Suppressor macrophage (primary cell): ENCODE measurements at places on chromosomes 6 and 20.

- no peak for DNase-seq
Measured at GRCh38 chr20:57215826-57216471, 50.5 kb downstream of the BMP7 start.

GRCh38 chr6:106510090-106510970, 119.0 kb downstream of the RTN4IP1 start:
- peak; percentile 74 for DNase-seq

- no peak for DNase-seq
Measured at GRCh38 chr6:163253556-163254213, 160.8 kb upstream of the QKI start.

- no peak for DNase-seq
Measured at GRCh38 chr20:31713312-31714273, 9.1 kb downstream of the BCL2L1 start.

DNA sequence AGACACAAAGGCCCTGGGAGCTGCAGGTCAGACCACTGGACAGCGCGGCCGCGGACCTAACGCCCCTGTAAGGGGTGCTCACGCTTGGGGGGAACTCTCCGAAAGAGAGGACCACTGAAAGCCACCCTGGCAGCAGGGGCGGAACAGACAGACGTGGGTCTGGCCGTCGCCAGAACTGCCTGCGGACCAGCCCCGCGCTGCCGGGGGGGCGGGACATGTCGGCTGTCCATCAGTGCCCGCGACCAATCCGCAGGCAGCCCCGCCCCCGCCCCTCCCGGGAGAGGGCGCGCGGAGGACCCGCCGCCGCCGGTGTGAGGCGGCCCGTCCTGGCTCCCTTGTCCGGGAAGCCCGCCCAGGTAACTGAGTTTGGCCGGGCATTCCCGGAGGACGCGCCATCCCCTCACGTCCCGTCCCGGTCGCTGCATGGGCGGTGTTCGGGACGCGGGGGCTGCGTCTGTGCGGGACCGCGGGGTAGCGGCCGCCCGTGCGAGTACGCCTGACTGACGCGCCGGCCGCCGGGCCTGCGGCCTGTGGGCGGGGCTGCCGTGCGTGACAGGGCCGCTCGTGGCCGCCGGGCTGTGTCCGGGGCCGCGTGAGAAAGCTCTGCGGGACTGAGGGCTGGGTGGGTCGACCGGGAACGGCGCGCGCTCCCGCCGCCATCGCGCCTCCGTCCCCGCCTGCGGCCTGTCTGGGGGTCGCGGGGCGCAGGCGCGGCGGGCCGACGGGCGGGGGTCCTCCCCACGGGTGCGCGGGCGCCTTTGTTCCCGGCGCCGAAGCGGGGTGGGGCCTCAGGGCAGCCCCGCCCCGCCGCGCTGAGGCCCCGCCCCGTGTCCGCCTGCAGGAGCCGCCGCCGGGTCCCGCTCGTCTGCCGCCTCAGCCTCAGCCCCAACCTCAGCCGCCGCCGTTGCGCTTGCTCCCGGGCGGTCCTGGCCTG, at the start of gene PLCG1:
PLCG1 (plus strand) TSS at position 864 of the 934 bp plus-strand sequence. CDS start 99 bp downstream, outside the sequence.
- DNase-seq = peak; percentile 93

GRCh38 chr20:48066246-48066645, 281.0 kb upstream of the SULF2 start:
- DNase-seq = no peak

- no peak for DNase-seq
Measured at GRCh38 chr6:157721426-157721825, 101.6 kb upstream of the SNX9 start.

GRCh38 chr6:124028117-124028516, 224.5 kb downstream of the NKAIN2 start:
- DNase-seq = no peak

GRCh38 chr6:143941852-143942627, 66.0 kb downstream of the PLAGL1 start:
- DNase-seq = peak; percentile 75

DNA sequence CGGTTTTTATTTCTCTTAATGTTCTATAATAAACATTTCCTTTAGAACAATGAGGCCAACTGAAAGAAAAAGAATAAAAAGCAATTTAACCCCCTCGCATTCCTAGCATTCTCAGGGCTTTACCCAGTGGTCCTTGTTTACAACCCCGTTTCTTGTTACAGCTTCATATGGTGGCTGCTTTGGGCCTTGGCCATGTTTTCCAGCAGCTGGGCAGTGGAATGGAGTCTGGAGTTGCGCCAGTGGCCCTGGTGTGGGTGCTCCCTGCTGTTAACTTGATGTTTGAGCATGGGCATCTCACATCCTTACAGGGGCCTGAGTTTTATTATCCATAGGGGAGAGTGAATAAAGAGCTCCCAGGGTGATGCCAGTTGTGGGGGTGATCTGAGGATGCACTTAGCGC, 18.8 kb downstream of the EFCAB8 start:
- no peak for DNase-seq

GRCh38 chr6:104357928-104358327, 501.8 kb downstream of the HACE1 start:
- no peak for DNase-seq

- no peak for DNase-seq
Measured at GRCh38 chr20:18477218-18477617, 10.0 kb downstream of the POLR3F start.

DNA sequence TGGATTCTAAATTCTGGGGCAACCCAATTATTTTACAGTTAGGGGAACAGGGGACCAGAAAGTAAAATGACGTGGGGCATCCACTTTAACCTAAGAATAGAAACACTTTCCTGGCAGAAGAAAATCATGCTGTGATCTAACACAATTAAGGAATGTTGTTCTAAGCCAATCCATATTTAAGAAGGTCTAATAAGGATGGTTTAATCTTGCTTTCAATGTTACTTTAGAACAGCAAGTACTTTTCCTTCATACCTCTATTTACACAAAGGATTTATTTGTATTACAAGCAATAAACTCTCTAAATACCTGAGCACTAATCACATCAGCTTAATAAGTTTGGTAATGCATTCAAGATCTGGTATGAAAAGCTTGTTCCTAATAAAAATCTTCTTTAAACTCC, 32.4 kb downstream of the SLC2A12 start:
- no peak for DNase-seq

GRCh38 chr6:23181356-23182110, 612.2 kb downstream of the HDGFL1 start:
- no peak for DNase-seq

GRCh38 chr6:134723081-134723871, 226.6 kb downstream of the ALDH8A1 start:
- DNase-seq = no peak

- no peak for DNase-seq
Measured at GRCh38 chr20:47004179-47004578, 109.5 kb downstream of the EYA2 start.

DNA sequence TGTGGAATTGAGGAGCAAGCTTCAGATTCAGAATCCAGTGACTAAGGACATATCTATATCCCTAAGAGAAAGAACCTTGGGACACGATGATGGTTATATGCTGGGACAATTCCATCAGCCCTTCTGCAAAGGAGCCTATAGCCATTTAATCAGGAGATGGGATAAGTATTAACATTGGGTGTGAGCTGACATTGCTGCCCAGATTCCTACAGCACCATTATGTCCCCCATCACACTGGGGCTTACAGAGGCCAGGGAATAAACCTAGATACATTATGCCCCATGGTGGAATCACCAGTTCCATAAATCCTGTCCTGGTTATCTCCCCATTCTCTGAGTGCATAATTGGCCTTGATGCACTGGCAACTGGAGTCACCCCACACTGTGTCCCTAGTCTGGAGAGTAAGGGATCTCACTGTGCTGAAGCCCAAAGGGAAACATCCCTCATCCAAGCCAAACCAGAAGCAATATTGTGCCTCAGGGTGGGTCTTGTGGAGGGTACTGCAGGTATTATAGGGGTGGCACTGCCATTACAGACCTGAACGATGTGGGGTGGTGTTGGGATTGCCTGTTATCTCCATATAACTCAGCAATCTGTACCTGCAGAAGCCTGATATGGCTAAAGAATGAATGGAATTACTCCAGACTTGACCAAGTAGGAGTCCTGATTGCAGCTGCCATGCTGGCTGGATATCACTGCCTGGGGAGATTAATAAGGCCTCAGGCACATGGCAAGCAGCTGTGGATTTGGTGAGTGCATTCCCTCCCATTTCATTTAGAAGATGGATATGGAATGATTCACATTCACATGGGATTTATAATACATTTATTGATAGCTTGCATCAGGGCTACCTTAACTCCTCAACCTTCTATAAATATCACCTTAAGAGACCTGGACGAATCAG, 5.0 kb downstream of the HLA-A start:
- no peak for DNase-seq

- DNase-seq = peak; percentile 42
Measured at GRCh38 chr6:158803733-158804143, 15.4 kb downstream of the EZR start.

GRCh38 chr6:111199935-111200334, 112.6 kb downstream of the SLC16A10 start:
- DNase-seq = no peak

DNA sequence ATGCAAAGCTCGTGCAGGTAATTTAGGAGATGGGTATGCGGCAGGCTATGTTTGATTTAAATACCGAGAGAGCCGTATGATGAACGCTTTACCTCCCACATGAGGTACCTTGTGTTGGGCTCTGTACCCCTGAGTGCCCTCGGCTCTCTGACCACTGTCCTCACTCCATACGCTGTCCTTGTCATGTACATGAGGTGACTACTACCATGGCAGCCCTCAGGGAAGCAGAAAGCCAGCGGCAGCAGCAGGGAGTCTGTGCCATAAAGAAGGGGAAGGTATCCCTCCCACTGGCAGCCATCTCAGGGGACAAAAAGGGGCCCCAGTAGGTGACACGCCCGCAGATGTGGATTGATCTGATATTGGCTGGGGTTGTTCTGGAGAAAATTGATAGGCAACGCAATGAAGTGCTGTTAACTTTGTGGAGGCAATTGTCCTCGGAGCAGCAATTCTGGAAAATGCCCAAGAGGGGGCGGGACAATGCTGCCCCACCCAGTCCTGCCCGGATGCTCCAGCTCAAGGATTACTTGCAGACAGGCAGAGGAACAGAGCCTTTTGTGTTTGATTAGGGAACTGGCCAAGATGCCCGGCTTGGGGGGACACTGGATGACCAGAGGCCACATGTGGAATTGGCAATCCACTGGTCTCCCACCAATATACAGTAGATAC, 38.0 kb upstream of the HSF2 start:
- DNase-seq = no peak

DNA sequence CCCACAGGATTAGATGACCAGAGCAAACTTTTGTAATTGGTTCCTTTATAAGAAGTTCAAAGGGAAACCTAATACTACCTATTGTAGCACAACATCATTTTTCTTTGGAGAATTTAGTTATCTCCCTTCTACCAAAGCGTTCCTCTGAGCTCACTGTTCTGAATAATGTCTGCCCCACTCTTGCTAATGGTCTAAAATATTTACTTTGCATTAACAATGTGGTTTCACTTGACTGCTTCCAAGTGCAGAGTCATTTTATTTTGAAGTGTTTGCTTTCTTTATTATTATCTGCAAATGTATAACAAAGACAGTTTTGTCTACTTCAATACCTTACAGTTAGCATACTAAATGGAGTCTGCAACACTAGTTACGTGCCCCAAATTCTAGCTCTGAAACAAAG, 15.0 kb downstream of the TRAPPC3L start:
- DNase-seq = no peak

DNA sequence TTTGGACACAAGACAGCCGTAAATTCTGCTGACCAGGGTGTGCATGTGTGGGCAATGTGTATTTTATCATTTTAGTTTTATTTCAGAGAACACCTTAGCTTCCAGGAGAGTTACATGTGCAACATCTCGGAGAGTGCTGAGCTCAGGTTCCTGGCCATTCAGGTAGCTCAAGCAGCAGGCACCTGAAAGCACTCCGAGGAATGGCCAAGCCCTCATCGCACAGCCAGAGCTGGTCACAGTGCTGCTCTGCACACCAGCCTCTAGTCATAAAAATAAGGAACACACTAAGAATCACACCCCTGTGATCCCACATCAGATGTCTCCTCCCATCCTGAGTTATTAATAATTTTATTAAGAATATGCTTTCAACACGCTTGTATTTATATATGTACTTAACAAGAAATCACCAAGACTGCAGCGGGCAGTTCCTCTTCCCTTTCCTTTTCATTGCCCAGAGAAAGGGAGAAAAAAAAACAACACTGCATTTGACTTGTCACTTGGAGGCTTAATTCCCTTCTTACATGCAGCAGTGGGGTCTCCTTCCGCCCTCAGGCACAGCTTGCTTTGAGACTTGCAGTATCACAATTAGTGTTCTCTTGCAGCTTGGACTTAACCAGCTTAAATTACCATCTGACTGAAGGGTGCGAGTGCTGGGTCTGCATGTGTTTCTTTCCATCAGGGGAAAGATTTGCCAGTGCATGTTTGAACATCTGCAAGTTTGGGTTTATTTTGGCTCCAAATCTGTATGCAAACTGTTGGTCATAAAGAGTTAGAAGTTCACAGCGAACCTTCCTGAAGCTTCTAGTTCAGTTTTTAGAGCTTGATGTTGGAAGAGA, 36.0 kb upstream of the IRF4 start:
- peak; percentile 37 for DNase-seq

GRCh38 chr6:151140767-151141166, 99.0 kb upstream of the AKAP12 start:
- no peak for DNase-seq

GRCh38 chr6:139446768-139447655, 72.6 kb upstream of the CITED2 start:
- DNase-seq = no peak

- DNase-seq = no peak
Measured at GRCh38 chr6:43986177-43986825, 141.0 kb downstream of the MRPL14 start.

GRCh38 chr6:155247618-155248007, 16.2 kb upstream of the CLDN20 start:
- no peak for DNase-seq

- peak; percentile 93 for DNase-seq
Measured at GRCh38 chr6:110039364-110039980, 61.4 kb downstream of the GPR6 start.
